Fibroblast of skin of left quadriceps (primary cell): ENCODE measurements at places on chromosomes 7 and 10.

GRCh38 chr10:126140746-126141273 lies 244.4 kb downstream of the FANK1 start:
- no peak for DNase-seq

GRCh38 chr7:76310102-76310957 lies 7.9 kb downstream of the HSPB1 start:
- no peak for DNase-seq

DNA sequence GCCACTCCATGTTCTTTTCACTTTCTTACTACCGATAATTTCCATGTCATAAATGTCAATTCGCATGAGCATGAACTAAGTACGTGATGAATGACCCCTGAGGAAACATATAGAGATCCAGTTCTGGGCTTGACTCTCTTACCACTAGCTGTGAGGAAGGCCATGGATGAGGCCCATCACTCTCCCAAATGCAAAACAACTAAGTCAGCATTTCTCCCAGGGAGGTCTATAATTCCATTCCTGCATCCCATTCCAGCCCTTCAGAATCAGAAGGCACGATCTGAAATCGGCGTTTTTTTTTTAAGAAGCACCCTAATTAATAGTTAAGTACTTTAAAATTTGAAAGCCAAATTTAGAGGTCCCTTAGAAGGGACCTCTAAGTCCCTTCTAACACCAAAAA lies 116.5 kb downstream of the CABCOCO1 start:
- no peak for DNase-seq

- DNase-seq = no peak
These were observed 326.3 kb downstream of the DNAJB6 start for GRCh38 chr7:157662981-157663716.

DNA sequence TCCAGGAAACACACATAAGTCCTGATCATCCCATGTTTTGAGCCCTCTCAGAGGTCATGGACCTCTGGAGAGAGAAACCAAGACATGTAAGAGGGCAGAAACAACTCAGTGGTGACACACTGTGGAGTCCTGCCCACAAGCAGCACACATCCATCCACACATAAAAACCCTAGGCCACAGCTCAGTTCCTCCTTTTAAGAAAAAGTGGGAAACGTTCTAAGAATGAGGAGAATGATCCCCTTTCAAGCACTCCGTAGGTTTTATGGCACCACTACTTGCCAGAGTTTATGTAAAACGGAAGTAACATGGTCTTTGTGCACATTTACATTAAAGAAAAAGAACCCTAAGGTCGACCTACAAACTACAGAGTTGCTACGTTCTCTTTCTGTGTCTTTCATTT lies 19.9 kb downstream of the ATAD1 start:
- no peak for DNase-seq

GRCh38 chr7:94296881-94297280 lies 97.8 kb upstream of the COL1A2 start:
- no peak for DNase-seq

GRCh38 chr10:90096196-90096595 lies 394.8 kb downstream of the KIF20B start:
- DNase-seq = no peak

DNA sequence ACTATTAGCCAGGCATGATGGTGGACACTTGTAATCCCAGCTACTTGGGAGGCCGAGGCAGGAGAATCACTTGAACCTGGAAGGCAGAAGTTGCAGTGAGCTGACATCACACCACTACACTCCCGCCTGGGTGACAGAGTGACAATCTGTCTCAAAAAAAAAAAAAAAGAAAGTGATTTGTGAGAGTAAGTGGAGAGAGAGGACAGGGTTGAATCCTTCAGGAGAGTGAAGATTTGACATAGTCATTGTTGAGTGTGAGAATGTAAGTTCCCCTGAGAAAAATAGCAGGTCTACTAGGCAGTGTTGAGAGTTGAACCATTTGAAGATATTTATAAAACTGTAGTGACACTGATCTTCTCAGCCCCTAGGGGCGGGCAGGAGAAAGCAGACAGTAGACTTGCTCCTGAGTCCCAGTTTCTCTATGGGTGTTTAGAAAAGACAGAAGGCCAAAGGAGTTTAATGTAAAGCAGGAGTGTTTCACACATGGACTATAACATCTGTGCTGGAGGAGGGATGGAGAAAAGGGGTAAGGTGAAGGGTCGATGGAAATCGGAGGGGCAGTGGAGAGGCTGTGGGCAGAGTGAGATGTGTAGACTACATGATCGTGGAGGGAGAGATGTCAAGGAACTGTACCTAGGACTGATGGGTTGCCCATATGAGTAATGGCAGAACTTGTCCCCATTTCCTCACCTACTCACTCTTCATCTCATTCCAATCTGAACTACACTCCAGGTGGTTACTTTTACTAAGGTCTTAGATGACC lies 13.7 kb upstream of the LAMB4 start:
- no peak for DNase-seq

- DNase-seq = no peak
These were observed 1.2 kb upstream of the GDI2 start for GRCh38 chr10:5814110-5815107.

DNA sequence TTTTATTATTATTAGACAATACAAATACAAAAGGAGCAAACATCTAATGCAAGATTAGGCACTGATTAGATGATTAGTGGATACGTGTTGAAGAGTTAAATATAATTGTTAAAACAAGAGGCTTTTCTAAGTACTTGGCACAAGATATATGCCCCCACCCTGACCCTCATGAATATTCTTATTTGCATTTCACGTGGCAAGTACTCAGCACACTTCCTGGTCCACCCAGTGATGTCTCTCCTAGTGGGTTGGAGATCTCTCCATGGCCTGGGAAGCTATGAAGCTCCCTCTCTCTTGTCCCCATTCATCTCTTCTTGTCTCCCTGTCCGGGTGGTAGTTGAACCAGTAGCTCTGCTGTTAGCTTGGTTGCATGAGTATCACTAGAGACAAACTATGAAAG lies 375.3 kb downstream of the ADRA2A start:
- no peak for DNase-seq

- no peak for DNase-seq
These were observed 7.5 kb upstream of the GPER1 start for GRCh38 chr7:1080252-1080920.

DNA sequence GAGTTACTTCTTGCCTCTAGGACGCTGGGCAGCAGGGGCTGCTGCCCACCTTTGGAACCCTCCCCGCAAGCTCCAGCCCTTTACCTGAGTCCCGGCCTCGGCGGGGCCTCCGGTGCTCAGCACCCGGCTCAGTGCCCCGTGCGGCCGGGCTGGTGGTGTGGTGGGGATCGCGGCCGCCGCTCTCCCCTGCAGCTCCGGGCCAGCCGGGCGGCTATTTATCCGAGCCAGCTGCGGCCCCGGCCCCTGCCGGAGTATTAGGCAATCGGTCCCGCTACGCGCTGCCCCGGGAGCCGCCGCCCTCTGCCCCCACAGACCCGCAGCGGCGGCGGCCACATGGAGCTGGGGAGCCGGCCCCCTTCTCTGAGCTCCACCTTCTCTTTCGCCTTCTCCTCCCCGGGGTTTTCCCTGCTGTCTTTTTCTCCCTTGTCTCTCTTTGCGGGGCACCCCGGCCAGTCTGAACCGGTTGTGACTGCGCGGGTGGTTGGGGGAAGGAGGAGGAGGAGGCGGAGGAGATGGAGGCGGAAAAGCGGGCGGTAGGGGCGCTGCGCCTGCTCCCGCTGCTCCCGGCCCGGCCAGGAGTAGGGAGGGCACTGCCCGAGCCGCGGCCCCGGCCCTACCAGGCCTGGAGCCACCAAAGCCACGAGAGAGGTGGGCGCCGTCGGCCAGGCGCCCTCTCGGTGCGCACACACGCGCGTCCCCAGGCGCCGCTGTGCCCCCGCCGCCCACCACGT lies at the start of gene SLC16A9:
Gene SLC16A9 (minus strand): TSS at position 456 of the 731 bp plus-strand sequence. CDS start 25,559 bp downstream, outside the sequence.
- peak; percentile 12 for DNase-seq

DNA sequence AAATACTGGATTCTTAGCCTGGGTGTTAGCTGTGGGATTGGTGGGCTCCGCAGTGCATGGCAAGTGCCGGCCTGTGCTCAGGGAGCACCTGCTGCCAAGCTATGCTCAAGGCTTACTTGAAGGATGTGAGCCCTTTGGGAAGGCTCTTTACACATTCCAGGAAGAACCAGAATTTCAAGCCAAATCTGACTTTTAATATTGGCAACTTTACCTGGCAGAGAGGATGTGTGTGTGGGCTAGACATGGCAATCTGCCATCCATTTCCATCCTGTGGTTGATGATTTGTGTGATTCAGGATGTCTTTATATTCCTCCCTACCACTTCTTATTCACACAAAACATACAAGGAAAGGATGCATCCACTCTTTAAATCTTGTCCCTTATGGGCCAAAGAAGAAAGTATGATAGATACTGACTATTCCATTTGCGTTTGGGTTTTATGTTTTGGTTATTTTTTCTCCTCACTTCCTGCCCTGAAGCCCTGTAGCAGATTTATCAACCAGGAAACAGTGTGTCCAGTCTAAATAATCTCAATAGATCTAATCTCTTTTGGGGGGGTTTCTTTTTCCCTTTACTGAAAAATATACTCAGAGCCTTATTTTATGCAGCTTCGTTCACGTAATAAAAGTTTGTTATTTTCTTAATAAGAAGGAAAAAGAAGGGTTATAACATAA lies 247.1 kb downstream of the COBL start:
- DNase-seq = no peak

DNA sequence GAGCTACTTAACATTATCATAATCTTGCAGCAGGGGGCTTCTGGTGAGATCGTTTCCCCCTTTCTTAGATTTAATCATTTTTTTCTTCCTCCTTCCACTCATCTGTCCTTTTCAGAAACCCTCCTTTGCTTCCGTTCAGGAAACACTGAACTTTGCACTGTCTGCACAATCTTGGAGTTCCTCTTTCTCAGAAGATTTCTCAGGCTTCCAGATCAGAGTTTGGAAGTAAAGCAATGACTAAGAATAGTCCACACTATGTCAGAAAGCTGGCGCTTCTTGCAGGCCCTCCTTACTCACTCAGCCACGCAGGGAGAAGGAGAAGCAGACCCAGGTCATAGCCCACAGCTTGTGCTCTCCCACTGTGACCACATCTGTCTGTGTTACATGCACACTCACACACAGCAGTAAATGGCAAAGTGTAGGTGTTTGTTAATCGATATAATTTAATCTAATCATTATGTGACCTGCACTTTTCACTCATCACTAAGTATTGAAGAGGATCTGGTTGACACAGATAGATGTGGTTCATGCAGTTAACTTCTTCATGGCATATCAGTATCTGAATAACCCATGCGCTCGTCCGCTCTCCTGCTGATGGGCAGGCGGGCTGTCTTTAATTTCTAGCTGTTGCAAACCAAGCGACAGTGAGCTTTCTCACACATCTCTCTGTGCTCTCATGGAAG lies 30.2 kb downstream of the ALOX5 start:
- DNase-seq = no peak

DNA sequence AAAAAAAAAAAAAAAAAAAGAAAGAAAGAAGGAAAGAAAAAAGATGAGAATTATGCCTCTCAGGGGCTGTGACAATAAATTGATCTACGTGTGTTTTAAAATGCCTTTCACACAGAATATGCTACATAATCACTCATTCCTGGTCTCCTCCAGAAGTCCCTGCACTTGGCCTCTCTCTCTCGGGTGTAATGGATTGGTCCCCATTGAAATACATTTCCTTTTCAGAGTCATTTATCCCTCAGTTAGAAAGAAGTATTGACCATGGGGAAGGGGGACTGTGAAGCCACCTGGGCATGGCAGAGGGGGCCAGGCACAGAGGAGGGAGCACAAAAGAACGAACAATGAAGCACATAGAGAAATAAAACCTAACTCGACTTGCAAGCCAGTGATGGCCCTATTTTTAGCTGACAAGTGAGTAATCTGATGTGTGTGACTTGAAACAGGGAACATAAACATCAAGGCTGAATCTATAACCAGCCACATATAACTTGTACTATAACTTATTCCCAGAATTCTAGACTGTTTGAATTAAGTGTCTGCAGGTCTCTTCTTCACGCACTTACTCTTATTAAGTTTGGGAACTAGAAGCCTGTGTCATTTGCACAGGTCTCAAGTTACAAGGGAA lies 490.8 kb downstream of the KCNMA1 start:
- no peak for DNase-seq

DNA sequence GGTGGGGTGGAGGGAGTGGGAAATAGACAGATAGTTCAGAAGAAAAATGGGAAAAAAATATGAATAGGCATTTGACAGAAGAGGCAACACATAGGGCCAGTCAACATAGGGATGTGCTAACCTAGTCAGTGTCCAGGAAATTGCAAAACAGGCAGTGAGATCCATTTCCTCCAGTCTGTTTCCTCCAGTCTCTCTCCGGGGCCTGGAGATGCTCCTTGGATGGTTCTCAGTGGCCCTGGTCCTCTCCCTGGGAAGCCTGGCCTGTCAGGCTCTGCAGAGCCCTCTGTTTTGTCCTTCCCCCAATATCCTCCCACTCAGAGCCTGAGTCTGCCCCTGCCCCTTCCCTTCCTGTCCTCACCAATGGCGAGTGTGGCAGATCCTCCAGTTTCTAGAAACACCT lies 52.6 kb downstream of the SYPL1 start:
- DNase-seq = no peak

- no peak for DNase-seq
These were observed 28.8 kb downstream of the TOMM7 start for GRCh38 chr7:22793593-22794462.

DNA sequence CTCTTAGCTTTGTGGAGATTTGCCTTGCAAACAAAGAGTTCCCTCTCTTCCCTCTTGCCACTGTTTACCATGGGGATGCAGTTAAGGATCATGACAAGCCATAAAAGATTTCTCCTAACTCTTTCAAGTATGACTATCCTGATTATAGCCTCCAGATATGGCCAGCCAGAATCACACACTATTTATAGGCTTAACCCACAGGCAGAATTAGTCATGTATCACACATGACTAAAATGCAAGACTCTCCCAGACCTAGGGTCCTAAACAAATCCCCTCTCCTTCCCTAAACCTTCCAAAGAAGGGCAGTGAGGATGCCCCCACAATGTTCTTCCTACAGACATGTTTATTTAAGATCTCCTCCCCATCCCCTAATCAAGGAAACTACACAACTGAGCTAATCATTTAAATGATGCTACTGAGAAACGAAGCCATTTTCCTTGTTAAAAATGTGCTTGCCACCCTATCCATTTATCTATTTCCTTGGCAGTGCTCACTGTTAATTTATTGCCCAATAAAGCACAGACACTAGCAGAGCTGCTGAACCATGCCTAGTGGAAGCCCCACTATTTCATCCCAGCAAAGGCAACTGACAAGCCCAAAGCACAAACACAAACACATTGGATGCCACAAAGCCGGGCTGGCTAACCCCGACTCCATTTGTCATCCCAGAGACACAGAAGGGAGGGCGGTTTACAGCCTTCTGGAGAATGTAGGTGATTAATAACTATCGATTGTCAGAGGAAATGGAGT lies 363.4 kb downstream of the KCNMA1 start:
- no peak for DNase-seq

DNA sequence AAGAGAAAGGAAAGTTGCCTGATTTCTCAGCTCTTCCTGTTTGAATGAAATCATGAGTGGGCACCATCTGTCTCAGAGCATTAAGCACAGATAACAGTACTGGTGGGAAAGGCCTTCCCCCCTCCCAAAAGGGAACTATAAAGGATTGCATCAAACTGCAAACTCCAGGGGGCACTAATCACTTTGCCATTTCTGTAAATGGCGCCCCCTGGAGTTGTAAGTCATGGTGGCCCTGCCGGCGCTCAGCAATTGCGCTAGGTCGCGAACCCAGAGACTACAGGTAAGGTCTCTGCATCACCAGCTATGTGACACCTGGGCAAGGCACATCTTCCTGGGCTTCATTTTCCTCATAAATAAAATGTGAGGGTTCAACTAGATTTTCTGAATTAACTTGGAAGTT lies 11.1 kb downstream of the LRRC4 start:
- DNase-seq = no peak

GRCh38 chr7:32357535-32358277 lies 132.5 kb downstream of the LSM5 start:
- DNase-seq = no peak
